MCF 10A (cell line): ENCODE measurements at places on chromosomes 6 and 20. TPM values are rescaled to one million over a fixed set of nuclear protein-coding genes. Genes with fewer than 3 reads are reported as not detected.

GRCh38 chr20:32966382-32966781 is 37.9 kb downstream of the SUN5 start:
- no peaks in the 10 kb centered on the region for H3K4me1 ChIP-seq
- H3K36me3 ChIP-seq = no peaks in the 10 kb centered on the region
- peaks cover 37% of the 10 kb centered on the region for H3K27me3 ChIP-seq
- H3K4me3 ChIP-seq = no peak overlapping the region
- no peak overlapping the region for H3K27ac ChIP-seq

GRCh38 chr20:18663932-18664331 is 76.1 kb downstream of the DTD1 start:
- H3K4me3 ChIP-seq = no peak overlapping the region
- no peak overlapping the region for H3K27ac ChIP-seq
- DNase-seq = no peak
- no peaks in the 10 kb centered on the region for H3K4me1 ChIP-seq
- peaks cover 8% of the 10 kb centered on the region for H3K36me3 ChIP-seq
- H3K27me3 ChIP-seq = no peaks in the 10 kb centered on the region

- H3K4me3 ChIP-seq = no peak overlapping the region
- no peaks in the 10 kb centered on the region for H3K36me3 ChIP-seq
- H3K27me3 ChIP-seq = no peaks in the 10 kb centered on the region
- H3K27ac ChIP-seq = no peak overlapping the region
- no peaks in the 10 kb centered on the region for H3K4me1 ChIP-seq
- no peak for DNase-seq
These were observed 245.2 kb downstream of the TPBG start for GRCh38 chr6:82608781-82609180.

- H3K36me3 ChIP-seq = no peaks in the 10 kb centered on the region
- DNase-seq = no peak
- no peak overlapping the region for H3K4me3 ChIP-seq
- H3K4me1 ChIP-seq = no peaks in the 10 kb centered on the region
These were observed 44.8 kb downstream of the RIPOR2 start for GRCh38 chr6:24891004-24891403.

- H3K36me3 ChIP-seq = no peaks in the 10 kb centered on the region
- no peak overlapping the region for H3K4me3 ChIP-seq
- DNase-seq = no peak
- no peak overlapping the region for H3K27ac ChIP-seq
These were observed 35.0 kb downstream of the SERPINB1 start for GRCh38 chr6:2806644-2807043.

DNA sequence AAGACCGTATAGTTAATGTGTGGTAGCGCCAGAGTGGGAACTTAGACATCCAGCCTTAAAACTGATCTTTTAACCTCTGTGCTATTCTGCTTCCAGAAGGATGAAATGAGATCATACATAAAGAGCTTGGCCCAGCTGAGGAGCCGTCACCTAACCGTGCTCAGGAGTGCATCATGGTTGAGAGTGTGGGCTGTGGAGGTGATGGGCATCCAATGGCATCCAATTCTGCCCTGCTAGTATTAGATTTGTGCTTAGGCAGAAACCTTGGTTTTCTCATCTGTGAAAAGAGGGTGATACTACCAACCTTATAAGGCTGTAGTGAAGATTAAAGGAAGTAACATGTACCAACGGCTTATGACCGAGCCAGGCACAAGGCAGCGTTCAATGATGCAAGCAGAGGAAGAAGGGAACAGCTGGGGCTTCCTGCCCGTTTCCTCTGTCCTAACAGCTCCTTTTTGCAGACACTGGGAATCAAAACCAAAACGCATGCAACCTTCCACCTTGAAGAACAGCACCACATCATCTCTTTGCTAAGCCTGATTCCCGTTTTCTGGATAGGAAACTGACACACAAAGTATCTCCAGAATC is 1.3 kb downstream of the SLC22A16 start:
- H3K27me3 ChIP-seq = peaks cover 9% of the 10 kb centered on the region
- no peak overlapping the region for H3K27ac ChIP-seq
- no peak overlapping the region for H3K4me3 ChIP-seq
- no peak for DNase-seq
- H3K36me3 ChIP-seq = no peaks in the 10 kb centered on the region
- no peaks in the 10 kb centered on the region for H3K4me1 ChIP-seq

- peaks cover 22% of the 10 kb centered on the region for H3K4me1 ChIP-seq
- no peak for DNase-seq
- no peaks in the 10 kb centered on the region for H3K27me3 ChIP-seq
- no peak overlapping the region for H3K27ac ChIP-seq
- H3K4me3 ChIP-seq = no peak overlapping the region
These were observed 53.9 kb upstream of the DDR1 start for GRCh38 chr6:30830438-30830837.

DNA sequence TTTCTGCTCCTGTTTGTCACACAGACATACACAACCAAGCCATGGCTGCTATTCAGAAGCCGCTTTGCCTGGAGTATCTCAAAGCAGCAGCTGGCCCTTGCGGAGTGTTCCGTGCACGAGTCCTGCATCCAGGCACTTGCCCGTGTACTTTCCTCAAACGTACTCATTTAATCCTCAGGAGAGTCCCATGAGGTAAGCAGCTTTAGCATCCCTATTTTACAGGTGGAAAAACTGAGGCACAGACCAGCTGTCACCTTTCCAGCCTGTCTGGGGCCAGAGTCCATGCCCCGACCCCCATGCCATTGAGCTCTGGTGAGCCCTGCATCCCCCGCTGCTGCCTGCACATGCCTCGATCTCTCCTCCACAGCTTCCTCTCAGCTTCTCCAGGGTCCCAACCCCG is 130.0 kb downstream of the ERMARD start:
- no peaks in the 10 kb centered on the region for H3K4me1 ChIP-seq
- H3K27ac ChIP-seq = no peak overlapping the region
- no peak for DNase-seq
- H3K36me3 ChIP-seq = no peaks in the 10 kb centered on the region
- peaks cover 97% of the 10 kb centered on the region for H3K27me3 ChIP-seq

DNA sequence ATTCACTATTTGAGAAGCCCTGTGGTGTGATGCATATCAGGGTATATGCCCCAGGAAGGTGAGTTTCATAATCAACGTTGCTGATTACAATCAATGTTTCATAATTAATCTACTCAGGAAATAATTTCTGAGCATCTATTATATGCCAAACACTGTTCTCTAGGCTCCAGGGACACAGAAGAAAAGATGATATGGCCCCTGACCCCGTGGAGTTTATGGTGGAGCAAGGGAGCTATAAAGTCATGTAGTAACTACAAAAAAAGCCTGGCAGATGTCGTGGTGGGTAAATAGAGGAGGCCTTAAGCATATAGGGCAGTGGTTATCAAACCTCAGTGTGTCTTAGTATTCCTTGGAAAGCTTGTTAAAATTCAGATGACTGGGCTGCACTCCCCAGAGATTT is 40.1 kb upstream of the BCAS1 start:
- H3K4me3 ChIP-seq = no peak overlapping the region
- DNase-seq = no peak
- H3K4me1 ChIP-seq = peaks cover 25% of the 10 kb centered on the region
- no peaks in the 10 kb centered on the region for H3K36me3 ChIP-seq
- no peaks in the 10 kb centered on the region for H3K27me3 ChIP-seq

DNA sequence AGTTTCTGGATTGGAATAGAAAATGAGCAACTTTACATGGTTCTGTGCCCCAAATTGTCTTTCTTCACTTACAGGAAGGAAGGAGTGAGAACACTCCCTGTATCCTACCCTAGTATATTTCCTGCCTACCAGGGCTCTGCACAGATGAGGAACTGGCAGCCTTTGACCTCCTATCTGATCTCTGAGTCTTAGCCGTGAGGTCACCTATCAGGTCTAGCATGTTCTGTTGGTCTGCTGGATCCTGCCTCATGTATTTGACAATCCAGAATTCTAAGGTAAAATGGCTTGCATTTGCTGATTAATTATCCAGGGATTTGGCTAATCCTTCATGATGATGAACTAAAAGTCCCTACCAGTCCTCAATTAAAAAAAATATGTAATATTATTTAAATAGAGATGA is 35.0 kb upstream of the TRAM2 start:
- H3K27me3 ChIP-seq = no peaks in the 10 kb centered on the region
- peaks cover 6% of the 10 kb centered on the region for H3K4me1 ChIP-seq
- no peak overlapping the region for H3K27ac ChIP-seq
- no peak overlapping the region for H3K4me3 ChIP-seq
- no peak for DNase-seq

DNA sequence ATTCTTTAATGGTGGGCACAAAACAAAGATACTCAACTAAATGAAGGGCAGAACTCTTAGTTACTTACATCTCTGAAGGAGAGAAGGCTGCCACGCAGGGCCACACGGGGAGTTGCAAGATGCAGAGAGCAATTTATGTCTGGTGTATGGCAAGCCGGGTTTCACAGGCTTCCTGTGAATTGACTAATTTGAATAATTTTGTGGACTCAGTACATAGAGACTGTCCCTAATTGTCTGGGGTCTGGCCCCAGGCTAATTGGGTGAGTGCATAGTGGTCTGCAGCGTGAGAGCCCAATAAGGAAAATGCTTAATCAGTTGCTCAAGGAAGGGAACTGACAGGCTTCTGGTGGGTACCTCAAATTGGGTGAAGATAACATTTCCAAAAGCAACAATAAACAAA is 205.7 kb downstream of the OTOR start:
- no peaks in the 10 kb centered on the region for H3K36me3 ChIP-seq
- DNase-seq = no peak
- peaks cover 2% of the 10 kb centered on the region for H3K27me3 ChIP-seq
- H3K4me3 ChIP-seq = no peak overlapping the region
- H3K4me1 ChIP-seq = no peaks in the 10 kb centered on the region

GRCh38 chr20:9051508-9051907 is 17.4 kb upstream of the PLCB4 start:
- H3K27me3 ChIP-seq = no peaks in the 10 kb centered on the region
- no peaks in the 10 kb centered on the region for H3K36me3 ChIP-seq
- H3K27ac ChIP-seq = peak overlapping the region; percentile 78
- DNase-seq = peak; percentile 95

GRCh38 chr20:35085477-35086225 is 7.0 kb downstream of the TRPC4AP start:
- H3K36me3 ChIP-seq = peaks cover 37% of the 10 kb centered on the region
- no peaks in the 10 kb centered on the region for H3K27me3 ChIP-seq
- peaks cover 15% of the 10 kb centered on the region for H3K4me1 ChIP-seq
- no peak for DNase-seq
- H3K4me3 ChIP-seq = no peak overlapping the region

DNA sequence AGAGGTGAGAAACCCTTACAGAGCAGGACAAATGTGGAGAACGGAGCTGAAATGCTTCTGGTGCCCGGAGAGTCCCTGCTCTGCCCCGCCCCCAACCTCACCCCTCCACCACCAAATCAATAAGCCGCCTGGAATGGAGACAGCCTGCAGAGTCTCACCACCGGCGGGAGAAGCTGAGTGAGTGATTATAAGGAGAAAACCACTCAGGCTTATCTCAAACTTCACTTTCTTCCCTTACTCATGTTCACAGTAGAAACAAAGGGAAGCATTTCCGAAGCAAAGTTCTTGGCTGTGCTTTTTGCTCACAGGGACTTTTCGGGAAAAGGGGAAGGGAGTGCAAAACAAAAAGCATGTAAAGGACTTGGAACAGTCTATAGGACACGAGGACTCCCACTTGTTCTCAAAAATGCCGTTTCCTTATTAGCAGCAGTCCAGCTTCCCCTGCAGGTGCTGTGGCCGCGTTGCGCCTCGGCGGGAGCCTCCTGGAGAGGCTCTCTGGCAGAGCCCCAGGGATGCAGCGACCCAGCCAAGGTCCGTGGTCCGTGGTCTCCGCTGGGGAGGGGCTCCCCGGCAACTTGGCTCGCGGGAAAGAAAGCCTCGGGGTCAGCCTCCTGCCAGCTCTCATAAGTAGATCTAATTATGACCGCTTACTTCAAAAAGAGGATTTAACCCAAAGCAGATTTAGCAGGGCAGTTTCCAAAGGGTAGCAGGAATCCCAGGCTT is 64.8 kb upstream of the TMEM30A start:
- no peaks in the 10 kb centered on the region for H3K36me3 ChIP-seq
- no peak overlapping the region for H3K27ac ChIP-seq
- H3K4me1 ChIP-seq = no peaks in the 10 kb centered on the region
- H3K27me3 ChIP-seq = no peaks in the 10 kb centered on the region

DNA sequence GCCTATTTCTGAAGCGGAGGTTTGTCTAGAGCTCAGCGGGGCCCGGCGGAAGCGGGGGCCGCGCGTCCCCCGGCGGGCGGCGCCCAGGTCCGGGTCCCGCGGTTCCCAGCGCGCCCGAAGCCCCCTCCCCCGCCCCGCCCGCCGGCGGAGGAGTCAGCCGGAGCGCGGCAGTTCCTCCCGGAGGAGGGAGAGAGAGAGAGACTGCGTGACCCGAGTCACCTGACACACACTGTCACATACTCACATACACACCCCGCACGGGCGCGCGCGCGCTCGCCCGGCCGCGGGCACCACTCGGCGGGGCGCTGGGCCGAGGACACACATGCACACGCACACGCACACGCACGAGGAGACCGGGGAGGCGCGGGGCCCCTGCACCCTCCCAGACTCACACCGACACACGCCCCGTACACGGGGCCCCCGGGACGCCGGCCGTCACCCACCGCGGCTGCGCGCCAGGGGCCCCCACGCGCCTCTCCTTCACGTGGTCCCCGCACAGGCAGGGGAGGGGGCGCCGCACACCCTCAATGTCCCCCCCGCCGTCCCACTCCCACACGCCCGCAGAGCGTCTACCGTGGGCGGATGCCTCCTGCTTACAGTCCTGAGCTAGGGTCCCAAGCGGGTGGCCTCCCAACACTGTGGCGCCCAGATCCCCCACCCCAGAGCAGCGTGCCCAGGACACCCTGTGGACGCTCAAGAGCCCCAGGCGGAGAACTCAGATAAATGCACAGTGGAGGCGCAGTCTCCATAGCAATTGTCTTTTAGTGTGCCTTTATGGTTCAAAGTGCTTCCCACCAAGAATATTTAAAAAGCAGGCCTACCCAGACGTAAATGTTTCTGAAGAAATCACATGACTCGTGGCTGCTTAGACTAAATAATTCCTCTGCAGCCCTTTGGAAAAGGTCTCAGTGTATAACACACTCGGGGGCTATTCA is at the start of gene RRAGD:
Gene RRAGD (minus strand): TSS at position 203 of the 935 bp plus-strand sequence. CDS start 280 bp downstream, outside the sequence.
- no peaks in the 10 kb centered on the region for H3K4me1 ChIP-seq
- DNase-seq = no peak
- peak within 1 kb of the TSS; percentile 71 for H3K4me3 ChIP-seq
- no peak within 1 kb of the TSS for H3K27ac ChIP-seq

DNA sequence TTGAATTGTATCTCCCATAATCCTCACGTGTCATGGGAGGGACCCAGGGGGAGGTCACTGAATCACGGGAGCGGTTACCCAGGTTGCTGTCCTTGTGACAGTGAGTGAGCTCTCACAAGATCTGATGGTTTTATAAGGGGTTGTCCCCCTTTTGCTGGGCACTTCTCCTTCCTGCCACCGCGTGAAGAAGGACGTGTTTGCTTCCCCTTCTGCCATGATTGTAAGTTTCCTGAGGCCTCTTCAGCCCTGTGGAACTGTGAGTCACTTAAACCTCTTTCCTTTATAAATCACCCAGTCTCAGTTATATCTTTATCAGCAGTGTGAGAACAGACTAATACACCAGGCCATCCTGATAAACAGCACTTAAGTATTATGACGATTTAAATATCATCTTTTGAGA is 9.0 kb upstream of the MRGBP start:
- DNase-seq = no peak
- H3K4me1 ChIP-seq = peaks cover 8% of the 10 kb centered on the region

OR2B6 gene
- total RNA-seq = not detected in 2 replicates

RBM24 gene
- not detected in 2 replicates for total RNA-seq

ACTL10 gene
- total RNA-seq = 1.7 and 3.2 TPM in 2 replicates

CENPW gene
- total RNA-seq = 31.1 and 35.0 TPM in 2 replicates

MRAP2 gene
- total RNA-seq = 0.15 and 0.33 TPM in 2 replicates

KPNA5 gene
- 6.0 and 7.3 TPM in 2 replicates for total RNA-seq

C2 gene
- not detected in 2 replicates for total RNA-seq

SLC13A3 gene
- total RNA-seq = not detected in 2 replicates

GFRAL gene
- not detected in 2 replicates for total RNA-seq
